SJCRH30 (cell line): ENCODE measurements at places on chromosomes 2 and 18. TPM values are rescaled to one million over a fixed set of nuclear protein-coding genes. Genes with fewer than 3 reads are reported as not detected.

- DNase-seq: no peak
Observed at GRCh38 chr2:187056416-187057334, 207.7 kb upstream of the ZSWIM2 start.

The AQP12B gene
- total RNA-seq: not detected in 2 replicates

- DNase-seq: no peak
Observed at GRCh38 chr18:58660915-58661314, 10.3 kb upstream of the MALT1 start.

DNA sequence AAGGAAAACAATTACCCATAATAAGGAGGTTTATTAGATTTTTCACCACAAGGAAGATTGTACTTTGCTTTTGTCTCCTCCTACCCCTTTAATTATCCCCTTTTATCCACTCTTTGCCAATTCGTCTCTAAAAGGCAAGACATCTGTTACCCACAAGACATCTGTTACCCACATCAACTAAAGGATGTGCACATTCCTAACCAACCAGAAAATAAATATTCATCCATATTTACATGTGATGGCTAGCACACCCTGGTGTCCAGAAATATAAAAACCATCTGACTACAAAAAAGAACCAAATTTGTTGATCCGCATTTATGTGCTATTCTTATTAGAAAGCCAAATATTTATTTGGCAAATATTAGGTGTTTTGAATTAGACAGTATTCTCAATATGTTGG lies 35.7 kb downstream of the ACVR1C start:
- peak; percentile 21 for DNase-seq

DNA sequence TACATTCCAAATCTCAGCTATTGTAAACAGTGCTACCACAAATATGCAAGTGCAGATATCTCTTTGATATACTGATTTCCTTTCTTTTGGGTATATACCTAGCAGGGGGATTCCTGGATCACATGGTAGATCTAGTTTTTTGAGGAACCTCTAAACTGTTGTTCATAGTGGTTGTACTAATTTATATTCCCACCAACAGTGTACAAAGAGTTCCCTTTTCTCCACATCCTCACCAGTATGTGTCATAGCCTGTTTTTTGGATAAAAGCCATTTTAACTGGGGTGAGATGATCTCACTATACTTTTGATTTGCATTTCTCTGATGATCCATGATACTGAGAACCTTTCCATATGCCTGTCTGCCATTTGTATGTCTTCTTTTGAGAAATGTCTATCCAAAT lies 6.3 kb upstream of the CCNT2 start:
- no peak for DNase-seq

- no peak for DNase-seq
Observed at GRCh38 chr2:178246696-178247095, 52.4 kb downstream of the OSBPL6 start.

DNA sequence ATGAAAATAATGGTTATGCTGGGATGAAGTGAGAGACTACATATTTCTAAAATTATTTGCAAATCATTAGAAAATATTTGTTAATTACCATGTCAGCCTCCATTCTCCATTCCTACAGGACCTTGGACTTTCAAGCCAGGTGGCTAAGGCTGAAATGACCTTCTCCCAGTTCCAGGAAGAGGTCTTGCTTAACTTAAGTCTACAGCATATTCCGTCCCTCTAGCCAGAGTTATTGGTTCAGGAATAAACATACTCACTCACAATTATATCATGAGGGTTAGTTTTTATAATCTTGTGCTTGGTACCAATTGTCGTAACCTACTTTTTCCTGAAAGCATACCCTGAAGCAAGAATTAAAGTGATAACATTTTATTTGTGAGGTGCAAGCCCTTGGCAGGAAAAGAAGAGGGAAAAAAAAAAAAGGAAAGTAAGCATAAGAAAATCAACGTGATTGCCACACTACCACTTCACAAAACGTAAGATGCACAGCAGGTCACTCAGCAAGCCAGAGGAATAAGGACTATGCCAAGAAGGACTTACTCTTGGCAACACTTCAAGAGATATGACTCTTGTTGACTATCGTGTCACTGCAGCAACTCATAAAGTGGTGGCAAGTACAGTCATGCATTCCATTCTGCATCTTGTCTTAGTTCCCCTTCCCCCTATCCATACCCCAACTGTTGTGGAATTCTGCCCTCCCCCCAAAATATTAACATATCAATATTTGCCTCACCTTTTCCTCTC lies 479.1 kb downstream of the MBD2 start:
- no peak for DNase-seq

The ZNF532 gene
- total RNA-seq: 26.2 and 27.7 TPM in 2 replicates

- DNase-seq: no peak
Observed at GRCh38 chr18:58449464-58449863, 179.4 kb downstream of the ALPK2 start.

The GPR75 gene
- 3.2 and 4.5 TPM in 2 replicates for total RNA-seq
